ENCODE measurements at places on chromosomes 1 and 21.
A peak's percentile ranks its signal among the peaks of the same experiment; 100 is the strongest.

GRCh38 chr1:12607263-12607662 is 10.7 kb downstream of the DHRS3 start:
- no peak for DNase-seq

DNA sequence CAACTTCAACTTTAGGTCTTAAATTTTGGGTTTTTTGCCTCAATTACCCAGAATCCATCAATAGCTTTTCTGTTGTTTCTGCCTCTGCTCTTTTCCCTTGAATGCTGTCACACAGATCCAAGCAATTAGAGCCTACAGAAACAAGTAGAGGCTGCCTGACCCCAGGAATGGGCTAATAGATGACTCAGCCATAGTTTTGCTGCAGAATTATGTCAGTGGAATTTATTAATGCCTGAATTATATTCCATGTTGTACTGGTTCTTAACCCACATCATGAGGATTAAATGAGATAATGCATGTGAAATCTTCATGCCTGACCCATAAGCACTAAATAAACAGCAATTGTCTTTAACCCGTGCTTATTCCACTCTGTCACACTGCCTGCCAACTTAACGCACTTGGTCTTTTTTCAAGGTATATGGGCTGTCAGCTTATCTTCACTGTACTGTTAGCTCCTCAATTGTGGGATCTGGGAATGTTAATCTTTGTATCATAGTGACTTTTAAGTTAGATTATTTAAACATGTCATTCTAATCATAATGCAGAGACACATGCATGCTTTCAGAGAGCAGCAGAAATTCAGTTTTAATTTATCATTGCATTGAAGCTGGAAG is 213.3 kb downstream of the ROR1 start:
- DNase-seq: no peak

- DNase-seq: no peak
Measured at GRCh38 chr1:34398241-34398915, 221.7 kb downstream of the C1orf94 start.

- DNase-seq: no peak
Measured at GRCh38 chr1:6954591-6954990, 169.3 kb downstream of the CAMTA1 start.

DNA sequence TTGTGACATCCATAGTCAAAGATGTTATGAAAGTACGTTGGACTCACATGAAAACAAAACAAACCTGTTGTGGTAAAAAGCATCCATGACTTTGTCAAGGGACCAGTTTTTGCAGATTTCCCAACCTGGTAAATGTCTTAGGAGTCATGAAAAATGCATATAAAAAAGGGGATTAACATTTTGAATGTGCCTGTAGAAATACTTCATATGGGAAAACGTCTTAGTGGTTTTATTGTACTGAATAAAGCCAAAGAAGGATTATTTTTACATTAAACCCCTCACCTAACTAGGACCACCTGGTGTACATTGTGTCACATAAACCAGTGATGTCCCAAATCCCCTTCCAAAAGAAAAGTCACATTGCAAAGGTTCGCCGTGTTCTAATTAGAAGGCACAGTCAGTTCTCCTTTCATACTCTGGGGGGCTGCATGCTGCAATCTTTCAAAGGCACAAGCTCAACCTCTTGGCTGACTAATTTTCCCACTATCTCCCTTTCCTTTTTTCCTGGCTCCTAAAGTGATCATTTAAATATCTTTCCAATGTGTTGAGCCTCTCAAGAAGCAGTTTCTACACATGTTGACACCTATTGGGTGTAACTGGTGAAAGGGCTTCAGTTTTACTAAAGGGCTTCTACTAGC is 119.8 kb upstream of the SPAG17 start:
- no peak for DNase-seq

DNA sequence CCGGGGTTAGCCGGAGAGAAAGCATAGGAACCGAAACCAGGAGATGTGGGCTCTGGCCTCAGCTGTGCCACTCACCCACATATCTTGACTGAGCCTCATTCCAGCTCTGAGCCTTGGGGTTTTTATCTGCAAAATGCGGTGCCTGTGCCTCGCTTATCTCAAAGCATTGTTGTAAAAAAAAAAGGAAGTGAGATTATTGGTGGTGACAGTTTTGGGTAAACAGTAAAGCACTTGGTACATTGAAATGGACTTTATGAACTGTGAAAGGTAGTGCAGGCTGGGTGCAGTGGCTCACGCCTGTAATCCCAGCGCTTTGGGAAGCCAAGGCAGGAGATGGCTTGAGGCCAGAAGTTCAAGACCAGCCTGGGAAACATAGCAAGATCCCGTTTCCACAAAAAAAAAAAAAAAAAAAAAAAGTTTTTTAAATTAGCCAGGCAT is 3.8 kb downstream of the PTAFR start:
- DNase-seq: peak; percentile 76

GRCh38 chr1:168480997-168481396 is 62.8 kb downstream of the XCL2 start:
- DNase-seq: no peak

DNA sequence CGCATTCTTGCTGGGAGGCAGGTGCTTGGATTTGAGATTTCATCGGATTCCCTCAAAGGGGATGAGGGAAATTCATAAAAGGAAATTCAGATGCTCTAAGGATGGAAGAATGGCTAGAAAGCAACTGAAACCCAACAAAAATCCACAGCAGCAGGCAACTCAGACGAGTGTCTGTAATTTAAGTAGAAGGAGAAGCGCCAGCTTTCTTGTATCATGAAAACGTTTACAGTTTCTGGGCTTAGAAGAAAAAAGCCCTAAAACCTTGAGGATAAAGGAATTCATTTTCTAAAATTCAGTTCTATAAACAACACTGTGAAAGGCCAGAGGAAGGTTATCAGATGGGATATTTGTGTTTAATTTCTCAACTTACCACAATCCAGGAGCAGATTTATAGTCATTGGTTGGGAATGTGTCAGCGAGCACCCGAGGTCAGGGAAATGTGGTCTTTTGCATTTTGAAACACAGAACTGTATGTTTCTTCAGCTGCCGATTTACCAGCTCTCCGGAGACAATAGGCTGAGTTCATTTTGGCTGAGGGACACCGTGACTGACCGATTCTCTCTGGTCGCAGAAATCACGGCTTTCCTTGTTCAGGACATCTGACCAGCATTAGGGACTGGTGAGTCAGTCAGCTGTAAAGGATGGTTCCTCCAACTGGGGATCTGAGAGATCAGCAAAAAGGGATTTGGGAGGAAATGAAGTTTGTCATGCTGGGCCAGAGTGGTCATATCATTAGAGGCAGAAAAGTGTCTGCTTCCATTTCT is 111.6 kb upstream of the ERRFI1 start:
- DNase-seq: no peak

GRCh38 chr1:89837036-89837481 is 16.2 kb downstream of the LRRC8D start:
- DNase-seq: no peak

DNA sequence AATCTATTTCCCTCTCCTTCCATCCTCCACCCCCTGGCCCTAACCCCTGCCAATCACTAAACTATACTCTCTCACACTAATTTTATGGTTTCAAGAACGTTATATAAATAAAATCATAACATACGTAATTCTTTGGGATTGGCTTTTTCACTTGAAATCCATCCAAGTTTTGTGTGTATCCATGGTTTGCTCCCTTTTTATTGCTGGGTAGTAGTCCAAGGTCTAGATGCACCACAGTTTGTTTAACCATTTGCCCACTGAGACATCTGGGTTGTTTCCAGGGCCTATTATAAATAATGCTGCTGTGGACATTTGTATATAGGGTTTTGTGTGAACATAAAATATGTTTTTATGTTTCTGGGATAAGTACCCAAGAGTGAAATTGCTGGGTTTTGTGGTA is 61.4 kb downstream of the TEX35 start:
- DNase-seq: no peak

DNA sequence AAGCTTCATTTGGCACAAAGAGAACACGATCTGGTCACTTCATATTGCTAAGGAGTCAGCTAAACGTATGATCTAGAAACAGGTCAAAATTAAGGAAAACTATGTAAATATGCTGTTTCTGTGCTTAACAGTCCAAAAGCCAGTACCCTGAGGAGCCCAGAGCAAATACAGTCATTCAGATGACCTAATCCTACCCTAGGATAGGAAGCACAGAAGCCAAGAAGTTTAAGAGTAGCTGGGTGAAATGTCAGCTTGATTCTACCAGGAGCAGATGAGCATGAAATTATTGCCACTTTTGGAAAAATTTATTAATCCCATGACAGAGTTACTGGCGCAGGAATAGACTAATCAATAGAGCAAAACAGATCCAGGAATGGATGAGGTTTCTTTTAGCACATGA is 18.3 kb downstream of the SORT1 start:
- DNase-seq: no peak

DNA sequence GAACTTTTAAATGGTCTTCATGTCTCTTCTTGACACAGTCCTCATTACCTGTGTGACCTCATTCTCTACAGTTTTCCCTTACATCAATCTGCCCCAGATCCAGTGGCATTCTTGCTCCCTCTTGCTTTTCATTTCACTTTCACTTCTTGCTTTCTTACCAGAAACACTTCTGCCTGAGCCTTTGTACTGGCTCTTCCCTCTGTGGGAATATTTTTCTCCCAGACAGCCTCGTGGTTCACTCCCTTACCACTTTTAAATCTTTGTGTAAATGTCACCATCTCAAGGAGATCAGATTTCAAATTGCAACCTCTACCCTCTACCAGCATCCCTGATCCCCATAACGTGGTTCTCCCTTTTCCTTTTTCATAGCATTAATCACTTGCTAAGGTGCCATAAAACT is 73.2 kb downstream of the DISC1 start:
- no peak for DNase-seq

- DNase-seq: peak; percentile 30
Measured at GRCh38 chr1:92739669-92740524, 45.0 kb downstream of the EVI5 start.

DNA sequence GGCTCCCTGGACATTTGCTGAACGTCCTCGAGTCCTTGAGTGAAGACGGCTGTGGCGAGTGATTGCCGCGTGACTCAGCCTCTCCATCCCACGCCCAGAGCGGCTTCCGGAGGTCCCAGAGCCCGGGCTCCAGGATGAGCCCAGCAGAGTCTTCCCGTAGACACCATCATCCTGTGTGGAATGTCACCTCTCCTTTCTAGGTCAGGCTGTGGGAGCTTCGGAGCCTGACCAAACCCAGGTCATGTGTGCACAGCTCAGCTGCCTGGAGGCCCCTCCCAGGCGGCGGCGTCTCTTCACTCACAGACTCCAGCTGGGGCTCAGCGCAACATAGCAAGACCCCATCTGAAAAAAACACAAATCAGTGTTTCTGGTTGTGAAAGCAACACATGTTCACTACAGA is 38.2 kb downstream of the PRKCZ start:
- DNase-seq: no peak

DNA sequence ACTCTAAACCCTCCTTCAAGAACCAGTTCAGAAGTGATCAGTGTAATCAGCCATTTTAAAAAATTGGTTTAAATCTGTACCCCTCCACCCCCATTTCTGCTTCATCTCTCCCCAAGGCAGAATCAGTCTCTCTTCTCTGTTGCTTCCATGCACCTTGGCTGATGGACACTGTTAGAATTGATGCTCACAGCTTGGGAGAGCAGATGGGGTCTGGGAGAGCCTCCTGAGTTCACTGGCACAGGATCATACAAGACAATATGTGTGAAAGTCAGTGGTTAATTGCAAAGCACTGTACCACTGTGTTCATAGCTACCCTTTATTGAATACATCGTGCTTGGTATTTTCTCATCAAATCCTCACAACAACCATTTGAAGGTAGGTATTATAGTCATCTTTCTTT is 140.9 kb downstream of the ROR1 start:
- DNase-seq: no peak

DNA sequence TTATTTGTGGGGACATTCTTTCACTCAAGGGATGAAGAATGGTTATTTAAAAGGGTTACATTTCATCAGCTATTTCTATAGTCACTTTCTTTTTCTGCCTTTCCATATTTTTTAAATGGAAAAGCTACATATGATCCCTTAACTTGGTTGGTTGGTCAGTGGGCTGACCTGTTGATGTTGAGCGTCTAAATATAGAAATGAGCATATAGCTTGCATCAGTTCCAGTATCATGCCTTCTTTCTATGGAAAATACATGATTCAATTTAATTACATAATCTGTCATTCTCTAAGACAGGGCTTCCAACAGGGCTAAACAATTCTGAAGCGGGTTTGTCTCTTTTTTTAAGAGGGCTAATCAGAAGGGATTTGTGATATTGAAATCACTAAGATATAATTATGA is 40.6 kb downstream of the TYW3 start:
- DNase-seq: no peak

DNA sequence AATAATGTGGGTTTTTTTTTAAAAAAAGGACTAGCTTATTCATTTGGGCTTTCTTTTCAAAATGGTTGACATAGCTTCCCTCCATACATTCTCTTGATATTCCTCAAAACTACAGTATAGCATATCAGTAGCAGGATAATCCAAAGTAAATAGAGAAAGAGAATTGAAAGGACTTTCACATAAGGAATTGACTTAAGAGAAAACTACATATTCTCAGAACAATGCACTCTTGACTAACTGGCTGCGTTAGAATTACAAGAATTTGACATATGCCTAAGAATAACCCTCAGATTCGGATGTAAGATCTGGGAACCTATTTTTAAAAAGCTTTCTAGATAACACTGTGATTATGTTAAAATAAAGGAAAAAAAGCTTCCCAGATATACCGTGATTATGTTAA is 3.1 kb downstream of the PRKAB2 start:
- DNase-seq: no peak

DNA sequence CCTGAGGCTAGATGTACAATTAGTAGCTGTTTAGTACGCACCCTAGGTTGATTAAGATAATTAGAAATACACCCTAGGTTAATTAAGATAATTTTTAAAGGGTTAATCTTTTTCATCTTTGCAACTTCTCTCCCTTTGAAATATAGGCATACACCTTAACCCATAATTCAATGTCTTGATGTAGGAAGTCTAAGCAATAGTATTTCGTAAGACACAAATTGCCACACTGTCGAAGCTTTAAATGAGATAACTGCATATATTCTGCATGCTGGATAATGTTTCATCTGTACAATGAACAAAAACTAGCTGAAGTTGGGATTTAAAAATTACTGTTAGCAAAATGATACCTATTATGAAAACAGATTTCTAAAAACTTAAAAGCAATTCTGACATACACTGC is 122.9 kb downstream of the EVI5 start:
- no peak for DNase-seq

- DNase-seq: peak; percentile 35
Measured at GRCh38 chr1:113191579-113192076, 118.6 kb downstream of the LRIG2 start.

GRCh38 chr1:55679971-55680370 is 464.8 kb upstream of the USP24 start:
- DNase-seq: no peak
